ENCODE measurements at places on chromosomes 3 and 15.

DNA sequence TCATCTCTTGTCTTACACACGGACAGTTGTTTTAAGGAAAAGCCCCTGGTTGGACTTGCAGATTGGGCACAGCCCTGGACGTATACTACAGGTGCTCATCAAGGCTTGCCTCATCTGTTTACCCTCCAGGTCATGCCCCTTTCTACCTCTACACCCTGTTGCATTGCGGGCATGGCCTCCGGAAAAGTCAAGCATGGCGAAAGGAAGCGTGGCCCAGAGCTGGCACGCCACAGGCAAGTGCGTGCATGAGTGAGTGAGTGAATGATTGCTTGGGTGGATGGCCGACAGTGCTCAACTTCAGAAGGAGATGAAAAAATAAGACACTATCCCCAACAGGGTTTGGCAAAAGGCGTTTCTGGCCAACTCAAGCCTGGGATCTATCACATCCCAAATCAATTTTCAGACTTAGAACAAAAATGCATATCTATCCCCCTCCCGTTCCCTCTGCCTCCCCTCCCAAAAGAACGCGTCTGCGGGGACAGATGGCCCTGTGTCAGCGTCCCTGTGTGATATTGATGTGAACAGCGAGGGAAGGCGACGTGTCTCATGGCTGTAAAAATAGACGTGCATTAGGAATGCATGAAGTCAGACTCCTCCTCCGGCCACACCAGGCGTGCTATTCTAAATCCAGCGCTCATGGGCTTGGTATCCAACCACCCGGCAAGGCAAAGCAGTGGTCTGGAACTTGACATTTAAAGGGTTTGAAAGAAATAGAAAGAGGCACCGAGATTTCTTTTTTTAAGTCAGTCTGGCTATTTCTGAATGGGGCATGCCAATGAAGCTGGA lies 96.0 kb downstream of the RPLP1 start:
- no peak for DNase-seq
- peaks cover 1% of the 10 kb centered on the region for H3K4me1 ChIP-seq
- H3K36me3 ChIP-seq, result no peaks in the 10 kb centered on the region
- H3K4me3 ChIP-seq, result no peak overlapping the region

GRCh38 chr15:80815106-80815505 lies 35.9 kb downstream of the CEMIP start:
- no peak for DNase-seq
- H3K36me3 ChIP-seq, result peaks cover 1% of the 10 kb centered on the region
- H3K27me3 ChIP-seq, result no peaks in the 10 kb centered on the region
- H3K4me3 ChIP-seq, result no peak overlapping the region

- H3K27me3 ChIP-seq, result no peaks in the 10 kb centered on the region
- H3K27ac ChIP-seq, result no peak overlapping the region
- no peak overlapping the region for H3K4me3 ChIP-seq
- H3K4me1 ChIP-seq, result peaks cover 38% of the 10 kb centered on the region
Measured at GRCh38 chr3:194169595-194169994, 33.6 kb downstream of the HES1 start.

DNA sequence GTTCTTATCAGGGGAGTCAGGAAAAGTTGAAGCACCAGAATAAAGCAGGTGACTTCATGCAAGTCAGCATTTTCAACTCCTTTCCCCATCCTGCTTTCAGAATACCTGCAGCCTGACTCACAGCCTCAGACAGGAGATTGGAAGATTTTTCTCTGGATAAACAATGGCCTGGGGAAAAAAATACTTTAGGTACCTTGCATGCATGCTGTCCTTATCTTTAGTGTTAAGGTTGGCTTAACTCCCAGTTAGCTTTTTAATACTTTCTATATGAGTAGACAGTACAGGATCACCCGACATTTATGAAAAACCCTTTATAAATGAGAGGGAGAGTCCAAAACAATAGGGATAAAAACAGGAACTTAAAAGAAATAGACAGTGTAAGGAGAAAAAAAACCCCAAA lies 53.6 kb downstream of the PAK2 start:
- H3K27ac ChIP-seq, result no peak overlapping the region
- H3K4me1 ChIP-seq, result no peaks in the 10 kb centered on the region
- DNase-seq, result peak; percentile 34

DNA sequence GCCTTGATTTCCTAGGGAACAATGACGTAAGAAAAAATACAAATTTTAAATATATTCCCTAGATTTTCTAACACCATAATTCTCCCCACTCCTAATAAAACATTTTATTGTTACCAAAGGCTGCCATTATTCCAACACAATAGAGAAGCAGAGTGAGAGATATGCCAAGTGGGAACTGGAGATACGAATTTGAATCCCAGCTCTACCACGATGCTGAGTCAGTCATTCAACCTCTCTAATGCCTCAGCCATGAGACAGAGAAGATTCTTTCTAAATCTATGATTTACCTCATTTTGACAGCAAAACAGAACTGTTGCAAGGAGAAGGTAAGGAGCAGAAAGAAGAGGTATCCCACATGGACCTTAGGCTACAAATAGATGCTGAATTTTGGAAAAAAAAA lies 112.5 kb downstream of the IGF2BP2 start:
- H3K27me3 ChIP-seq, result no peaks in the 10 kb centered on the region
- no peak overlapping the region for H3K4me3 ChIP-seq
- H3K4me1 ChIP-seq, result peaks cover 20% of the 10 kb centered on the region
- no peak for DNase-seq
- H3K36me3 ChIP-seq, result no peaks in the 10 kb centered on the region
- H3K27ac ChIP-seq, result no peak overlapping the region

GRCh38 chr15:101373577-101373976 lies 78.5 kb upstream of the SNRPA1 start:
- H3K27ac ChIP-seq, result no peak overlapping the region
- H3K27me3 ChIP-seq, result no peaks in the 10 kb centered on the region
- no peak overlapping the region for H3K4me3 ChIP-seq

DNA sequence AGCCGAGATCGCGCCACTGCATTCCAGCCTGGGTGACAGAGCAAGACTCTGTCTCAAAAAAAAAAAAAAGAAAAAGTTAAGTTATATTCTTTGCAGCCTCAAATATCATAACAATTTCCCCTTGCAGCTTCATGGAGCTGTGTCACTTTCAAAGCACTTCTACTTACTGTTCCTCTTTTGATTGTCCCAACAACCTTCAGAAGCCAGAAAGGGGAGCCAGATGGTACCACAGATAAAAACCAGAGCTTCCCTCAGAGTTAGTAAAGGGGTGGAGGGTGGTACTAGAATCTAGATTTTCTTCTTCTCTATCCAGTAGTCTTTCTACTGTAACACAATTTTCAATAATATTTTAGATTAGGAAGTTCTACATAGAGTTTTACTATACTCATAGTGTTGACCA lies 188.8 kb downstream of the TAFA4 start:
- H3K27me3 ChIP-seq, result no peaks in the 10 kb centered on the region
- DNase-seq, result no peak
- H3K36me3 ChIP-seq, result no peaks in the 10 kb centered on the region
- no peak overlapping the region for H3K4me3 ChIP-seq
- no peaks in the 10 kb centered on the region for H3K4me1 ChIP-seq

DNA sequence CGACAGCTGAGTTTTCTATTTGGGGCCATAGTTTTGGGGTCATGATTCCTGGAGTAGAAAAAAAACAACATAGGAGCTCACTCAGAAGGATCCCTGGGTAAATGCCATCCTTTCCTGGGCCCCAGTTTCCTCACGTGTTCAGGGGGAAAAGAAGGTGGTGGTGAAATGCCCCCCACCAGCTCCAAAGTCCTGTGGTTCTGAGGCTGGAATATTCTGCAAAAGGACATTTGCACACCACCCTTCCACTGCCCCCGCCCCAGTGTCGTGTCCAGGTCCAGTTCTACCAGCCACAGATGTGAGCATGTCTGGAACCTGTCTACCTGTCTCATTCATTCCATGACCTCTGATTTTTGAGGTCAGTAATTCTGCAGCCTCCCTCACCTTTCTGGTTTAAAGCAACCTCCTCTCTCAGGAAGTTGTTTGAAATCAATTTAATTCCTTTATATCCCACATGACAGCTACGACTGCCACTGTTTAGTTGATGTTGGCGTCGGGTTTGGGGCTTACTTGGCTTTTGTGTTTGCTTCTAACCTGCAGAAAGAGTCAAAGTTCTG lies 82.1 kb downstream of the SMAD3 start:
- no peak overlapping the region for H3K4me3 ChIP-seq
- no peaks in the 10 kb centered on the region for H3K36me3 ChIP-seq
- H3K27me3 ChIP-seq, result no peaks in the 10 kb centered on the region
- H3K4me1 ChIP-seq, result peaks cover 36% of the 10 kb centered on the region
- H3K27ac ChIP-seq, result peak overlapping the region; percentile 78

- H3K27me3 ChIP-seq, result no peaks in the 10 kb centered on the region
- no peak overlapping the region for H3K27ac ChIP-seq
- H3K4me3 ChIP-seq, result no peak overlapping the region
- no peaks in the 10 kb centered on the region for H3K4me1 ChIP-seq
- no peaks in the 10 kb centered on the region for H3K36me3 ChIP-seq
- no peak for DNase-seq
Measured at GRCh38 chr3:177263615-177264368, 66.5 kb upstream of the TBL1XR1 start.

DNA sequence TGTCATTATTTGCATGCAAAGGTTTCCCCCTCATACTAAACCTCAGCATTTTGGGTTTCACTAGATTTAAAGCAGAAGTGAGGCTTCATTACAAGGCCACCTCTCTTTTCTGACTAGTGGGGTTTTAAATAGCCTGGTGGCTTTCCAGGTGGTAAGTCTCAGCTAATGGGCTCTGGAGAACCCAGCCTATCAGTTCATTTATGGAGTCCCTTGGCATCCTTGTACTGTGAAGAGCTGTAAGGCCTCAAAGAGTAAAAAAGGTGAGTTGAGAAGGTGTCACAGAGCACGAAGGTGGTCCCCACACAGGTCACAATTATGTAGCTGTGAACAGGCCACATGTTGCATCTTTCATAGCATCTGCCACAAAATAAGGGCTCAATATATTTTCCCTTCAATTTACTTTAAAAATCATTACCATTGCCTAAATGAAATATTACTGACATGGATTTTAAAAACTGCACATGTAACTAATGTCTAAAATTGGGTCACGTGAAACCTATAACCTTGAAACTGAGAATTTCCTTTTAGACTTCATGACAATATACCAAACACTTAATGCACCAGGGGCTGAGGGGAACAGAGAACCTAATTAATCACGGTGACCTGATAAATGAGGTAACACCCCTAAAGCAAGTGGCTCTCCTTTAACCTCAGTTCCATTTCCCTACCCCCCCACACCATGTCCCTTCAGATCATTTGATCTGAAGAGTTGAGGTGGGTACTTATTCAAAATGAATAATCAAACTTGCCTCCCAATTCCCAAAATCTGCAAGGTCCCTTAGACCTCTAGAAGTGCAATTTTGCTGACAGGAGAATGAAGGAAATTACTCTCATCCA lies 1.3 kb downstream of the NGLY1 start:
- peaks cover 11% of the 10 kb centered on the region for H3K4me1 ChIP-seq
- H3K36me3 ChIP-seq, result peaks cover 7% of the 10 kb centered on the region
- H3K27ac ChIP-seq, result no peak overlapping the region
- no peaks in the 10 kb centered on the region for H3K27me3 ChIP-seq

- H3K27ac ChIP-seq, result no peak overlapping the region
- no peaks in the 10 kb centered on the region for H3K36me3 ChIP-seq
- H3K4me3 ChIP-seq, result no peak overlapping the region
- no peaks in the 10 kb centered on the region for H3K27me3 ChIP-seq
- peaks cover 7% of the 10 kb centered on the region for H3K4me1 ChIP-seq
- DNase-seq, result no peak
Measured at GRCh38 chr15:27398631-27399161, 427.7 kb downstream of the GABRG3 start.

DNA sequence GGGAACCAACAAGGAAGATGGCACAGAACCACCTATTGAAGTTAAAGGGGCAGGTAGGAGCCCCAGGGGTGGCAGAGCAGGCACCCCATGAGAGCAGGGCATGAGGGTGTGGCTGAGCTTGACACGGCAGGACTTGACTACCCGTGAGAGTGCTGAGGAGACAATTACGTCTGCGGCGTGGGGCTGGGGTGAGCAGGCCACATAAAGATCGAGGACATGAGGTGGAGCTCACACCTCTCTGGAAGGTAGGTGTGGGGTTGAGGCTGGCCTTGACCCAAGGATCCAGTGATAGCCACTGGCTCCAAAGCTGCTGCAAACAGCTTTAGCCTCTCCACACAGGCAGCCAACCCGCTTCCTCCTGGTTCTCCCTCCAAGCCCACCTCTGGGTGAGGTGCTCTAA lies 64.5 kb downstream of the PCSK6 start:
- no peak overlapping the region for H3K27ac ChIP-seq
- H3K4me3 ChIP-seq, result no peak overlapping the region
- no peaks in the 10 kb centered on the region for H3K4me1 ChIP-seq
- no peaks in the 10 kb centered on the region for H3K27me3 ChIP-seq

- H3K4me1 ChIP-seq, result no peaks in the 10 kb centered on the region
- H3K27me3 ChIP-seq, result no peaks in the 10 kb centered on the region
- H3K4me3 ChIP-seq, result no peak overlapping the region
- no peak overlapping the region for H3K27ac ChIP-seq
Measured at GRCh38 chr15:38213356-38213755, 39.3 kb upstream of the SPRED1 start.

DNA sequence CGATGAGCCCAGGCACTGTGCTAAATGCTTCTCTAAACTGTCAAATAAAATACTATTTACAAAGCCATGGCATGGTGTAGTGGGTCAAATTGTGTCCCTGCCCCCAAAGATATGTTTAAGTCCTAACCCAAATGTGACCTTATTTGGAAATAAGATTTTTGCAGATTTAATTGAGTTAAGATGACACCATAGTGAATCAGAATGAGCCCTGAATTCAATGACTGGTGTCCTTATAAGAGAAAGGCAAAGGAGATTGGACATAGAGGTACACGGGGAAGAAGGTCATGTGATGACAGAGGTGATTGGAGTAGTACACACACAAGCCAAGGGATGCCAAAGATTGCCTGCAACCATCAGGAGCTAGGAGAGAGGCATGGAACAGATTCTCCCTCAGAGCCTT lies 121.6 kb upstream of the VEPH1 start:
- no peaks in the 10 kb centered on the region for H3K36me3 ChIP-seq
- no peak overlapping the region for H3K27ac ChIP-seq
- H3K27me3 ChIP-seq, result peaks cover 2% of the 10 kb centered on the region
- no peak for DNase-seq
- H3K4me1 ChIP-seq, result no peaks in the 10 kb centered on the region
- no peak overlapping the region for H3K4me3 ChIP-seq
